GM03348 (cell line): ENCODE measurements at places on chromosomes 3 and 15.
A peak's percentile ranks its signal among the peaks of the same experiment; 100 is the strongest.

DNA sequence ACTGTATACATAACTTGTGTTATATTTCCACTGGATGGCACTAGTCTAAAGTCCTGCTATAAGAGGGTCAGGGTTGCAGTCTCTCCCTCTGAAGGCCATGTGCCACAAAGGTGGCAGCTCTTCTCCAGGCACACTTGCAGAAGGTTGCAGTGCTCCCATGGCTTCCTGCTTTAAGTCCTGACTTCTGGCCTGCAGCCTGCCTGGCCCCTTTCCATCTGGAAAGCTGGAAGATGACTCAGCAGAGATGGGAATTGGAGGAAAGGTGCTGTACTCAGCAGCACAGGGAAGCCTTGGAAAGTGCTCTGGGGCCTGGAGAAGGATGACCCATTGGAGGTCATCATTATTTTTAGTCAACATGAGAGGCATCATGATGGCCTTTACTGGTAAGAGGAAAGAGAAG, 40.9 kb upstream of the MRPL3 start:
- DNase-seq = peak; percentile 77

DNA sequence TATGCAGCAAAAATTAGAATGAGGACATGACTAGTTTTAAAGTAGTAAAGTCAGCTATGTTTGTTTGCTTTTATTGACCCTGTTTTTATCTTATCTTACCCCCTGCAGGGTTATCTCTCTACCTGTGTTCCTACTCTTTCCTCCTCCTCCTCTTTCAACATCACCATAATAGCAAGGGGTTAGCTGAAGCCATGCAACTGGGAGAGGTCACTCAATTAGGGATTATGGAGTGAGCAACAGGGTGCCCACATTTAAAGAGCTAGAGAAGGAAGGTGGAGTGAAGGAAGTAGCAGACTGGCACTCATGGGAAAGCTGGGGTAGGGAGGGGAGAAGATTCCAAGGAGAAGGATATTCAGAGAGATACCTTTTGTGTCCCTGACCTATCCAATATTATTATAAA, 125.9 kb downstream of the LRTM1 start:
- DNase-seq = no peak

- DNase-seq = peak; percentile 33
These were observed 662 bp downstream of the TMEM108 start for GRCh38 chr3:133038731-133039375.

- no peak for DNase-seq
These were observed 123.6 kb upstream of the MLF1 start for GRCh38 chr3:158447408-158447807.

GRCh38 chr3:39443530-39443929, 23.9 kb upstream of the MOBP start:
- DNase-seq = no peak

GRCh38 chr15:31396881-31397560, 70.4 kb downstream of the KLF13 start:
- peak; percentile 82 for DNase-seq

DNA sequence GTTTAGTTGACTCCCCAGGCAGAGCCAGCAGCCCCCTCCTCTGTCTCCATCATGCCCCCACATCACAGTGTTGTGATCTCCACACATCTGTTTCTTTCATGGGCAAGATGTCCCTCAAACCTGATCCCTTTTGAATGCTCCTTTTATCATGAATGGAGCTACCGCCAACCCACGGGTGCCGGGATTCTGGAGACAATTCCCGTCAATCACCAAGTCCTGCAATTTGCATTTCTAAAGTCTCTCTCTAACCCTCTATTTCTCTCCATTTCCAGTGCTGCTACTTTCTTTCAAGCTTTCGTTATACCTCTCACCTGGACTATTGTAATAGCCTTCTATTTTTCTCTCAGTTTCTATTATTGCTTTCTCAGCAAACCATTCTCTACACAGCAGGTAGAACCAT, 89.7 kb upstream of the CCNL1 start:
- no peak for DNase-seq

GRCh38 chr15:54364961-54365360, 386.7 kb downstream of the UNC13C start:
- DNase-seq = no peak

- DNase-seq = peak; percentile 35
These were observed 67.0 kb upstream of the TNFAIP8L3 start for GRCh38 chr15:51161491-51162220.

- no peak for DNase-seq
These were observed 23.1 kb upstream of the USP3 start for GRCh38 chr15:63481105-63481810.

DNA sequence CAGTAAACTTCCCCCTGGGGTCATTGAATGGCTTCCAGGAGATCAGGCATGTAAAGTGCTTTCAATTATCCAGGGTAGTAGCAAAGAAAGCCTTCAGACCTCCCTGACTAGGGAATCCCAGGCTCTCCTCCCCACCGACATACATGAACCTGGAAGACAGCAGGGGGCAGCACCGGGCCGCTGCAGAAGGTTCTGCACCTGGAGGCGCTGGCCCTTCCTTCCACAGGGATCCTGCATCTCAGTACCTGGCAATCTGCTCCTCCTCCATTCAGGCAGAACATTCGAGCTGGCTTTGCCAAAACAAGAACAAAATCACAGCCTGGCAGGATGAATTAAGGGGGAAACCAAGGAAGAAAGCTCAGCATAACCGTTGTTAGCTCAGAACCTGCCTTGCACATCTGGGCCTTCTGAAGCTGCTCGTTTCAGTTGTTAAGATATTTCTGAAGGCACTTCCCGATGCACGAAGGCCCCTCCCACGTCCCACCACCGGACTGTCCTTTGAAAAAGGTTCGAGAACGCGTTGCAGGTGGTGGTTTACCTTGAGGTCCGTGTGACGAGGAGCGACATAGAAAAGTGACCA, 237.7 kb downstream of the SLCO3A1 start:
- peak; percentile 51 for DNase-seq

DNA sequence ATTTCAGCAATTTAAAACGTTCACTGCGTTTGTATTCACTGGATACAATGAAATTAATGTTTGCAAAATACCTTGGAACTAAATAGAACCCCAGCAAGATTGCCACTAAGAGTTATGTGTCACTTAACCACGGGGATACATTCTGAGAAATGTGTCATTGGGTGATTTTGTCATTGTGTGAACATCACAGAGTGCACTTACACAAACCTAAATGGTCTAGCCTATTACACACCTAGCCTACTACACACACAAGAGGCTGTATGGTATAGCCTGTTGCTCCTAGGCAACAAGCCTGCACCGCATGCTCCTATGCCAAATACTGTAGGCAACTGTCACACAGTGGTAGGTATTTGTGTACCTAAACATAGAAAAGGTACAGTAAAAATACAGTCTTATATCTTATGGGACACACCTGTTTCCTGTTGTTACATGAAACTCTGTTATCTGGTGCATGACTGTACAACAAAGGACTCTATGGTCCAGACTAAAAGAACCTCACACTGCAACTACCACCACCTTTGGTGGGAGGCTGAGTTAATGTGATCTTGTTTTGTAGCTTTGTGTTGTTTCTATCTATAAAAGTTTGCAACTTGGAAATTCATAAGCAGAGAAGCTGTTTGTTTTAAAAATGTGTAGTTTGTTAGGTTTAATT, 92.2 kb upstream of the NTRK3 start:
- DNase-seq = no peak
